ENCODE measurements at places on chromosomes 5 and 9.

GRCh38 chr9:134378901-134379338 lies 52.7 kb downstream of the RXRA start:
- no peak for DNase-seq

GRCh38 chr5:59767211-59767605 lies 126.3 kb downstream of the PDE4D start:
- DNase-seq: no peak

DNA sequence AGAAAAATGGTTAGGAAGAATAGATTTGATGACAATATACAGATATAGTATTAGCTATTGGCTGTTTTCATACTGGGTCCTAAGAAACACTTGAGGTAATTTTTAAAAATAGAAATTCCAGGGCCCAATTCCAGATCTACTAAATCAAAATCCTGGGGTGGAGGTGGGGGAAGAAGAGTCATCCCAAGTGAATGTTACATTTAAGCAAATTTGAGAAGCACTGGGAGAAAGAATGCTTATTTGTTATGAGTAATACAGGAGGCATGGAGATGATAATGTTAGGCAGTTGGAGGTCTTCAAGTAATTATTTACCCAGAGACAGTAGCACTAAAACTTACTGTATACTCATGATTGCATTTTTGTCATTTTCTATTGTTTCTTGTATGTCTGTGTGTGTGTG lies 93.0 kb upstream of the DAB2 start:
- DNase-seq: no peak

GRCh38 chr9:14056316-14056861 lies 257.6 kb downstream of the NFIB start:
- no peak for DNase-seq

- DNase-seq: no peak
Measured at GRCh38 chr5:73796164-73797131, 170.5 kb downstream of the ARHGEF28 start.

DNA sequence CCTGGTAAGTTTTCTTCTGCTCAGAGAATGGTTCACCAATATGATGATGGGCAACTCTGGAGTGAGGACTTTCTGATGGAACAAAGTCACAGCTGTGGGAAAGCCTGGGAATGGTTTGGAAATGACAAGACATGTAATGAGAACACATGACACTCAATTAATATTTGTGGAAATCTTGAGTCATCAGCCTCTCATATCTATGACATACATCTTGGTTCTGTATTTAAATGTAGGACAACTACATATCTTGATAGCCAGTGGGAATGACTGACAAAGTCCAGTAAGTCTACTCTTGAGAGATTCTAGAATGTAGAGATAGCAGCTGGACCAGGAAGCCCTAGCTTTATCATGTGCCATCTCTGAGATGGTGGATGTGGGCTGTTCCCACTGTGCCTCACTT lies 85.5 kb downstream of the PALM2AKAP2 start:
- no peak for DNase-seq

- DNase-seq: no peak
Measured at GRCh38 chr5:138351056-138351455, 1.4 kb upstream of the KDM3B start.

- DNase-seq: no peak
Measured at GRCh38 chr5:80387063-80387768, 20.6 kb upstream of the ZFYVE16 start.

DNA sequence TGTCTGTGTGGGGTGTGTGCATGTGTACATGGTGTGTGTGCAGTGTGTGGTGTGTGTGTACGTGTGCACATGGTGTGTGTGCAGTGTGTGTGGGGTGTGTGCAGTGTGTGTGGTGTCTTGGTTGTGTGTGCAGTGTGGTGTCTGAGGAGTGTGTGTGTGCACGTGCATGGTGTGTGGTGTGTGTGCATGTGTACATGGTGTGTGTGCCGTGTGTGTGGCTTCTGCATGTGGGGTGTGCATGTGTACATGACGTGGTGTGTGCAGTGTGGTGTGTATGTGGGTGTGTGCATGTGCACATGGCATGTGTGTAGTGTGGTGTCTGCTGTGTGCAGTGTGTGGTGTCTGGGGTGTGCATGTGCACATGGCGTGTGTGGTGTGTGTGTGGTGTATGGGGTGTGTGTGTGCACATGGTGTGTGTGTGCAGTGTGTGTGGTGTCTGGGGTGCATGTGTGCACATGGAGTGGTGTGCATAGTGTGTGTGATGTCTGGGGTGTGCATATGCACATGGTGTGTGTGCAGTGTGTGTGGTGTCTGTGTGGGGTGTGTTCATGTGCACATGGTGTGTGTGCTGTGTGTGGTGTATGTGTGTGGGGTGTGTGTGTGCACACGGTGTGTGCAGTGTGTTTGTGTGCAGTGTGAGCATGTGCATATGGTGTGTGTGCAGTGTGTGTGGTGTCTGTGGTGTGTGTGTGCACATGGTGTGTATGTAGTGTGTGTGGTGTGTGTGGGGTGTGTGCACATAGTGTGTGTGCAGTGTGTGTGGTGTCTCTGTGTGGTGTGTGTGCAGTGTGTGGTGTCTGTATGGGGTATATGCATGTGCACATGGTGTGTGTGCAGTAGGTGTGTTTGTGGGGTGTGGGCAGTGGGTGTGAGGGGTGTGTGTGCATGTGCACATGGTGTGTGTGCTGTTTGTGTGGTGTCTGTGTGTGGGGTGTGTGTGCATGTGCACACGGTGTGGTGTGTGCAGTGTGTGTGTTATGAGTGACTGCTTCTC lies 40.6 kb upstream of the ZNG1F start:
- DNase-seq: no peak

DNA sequence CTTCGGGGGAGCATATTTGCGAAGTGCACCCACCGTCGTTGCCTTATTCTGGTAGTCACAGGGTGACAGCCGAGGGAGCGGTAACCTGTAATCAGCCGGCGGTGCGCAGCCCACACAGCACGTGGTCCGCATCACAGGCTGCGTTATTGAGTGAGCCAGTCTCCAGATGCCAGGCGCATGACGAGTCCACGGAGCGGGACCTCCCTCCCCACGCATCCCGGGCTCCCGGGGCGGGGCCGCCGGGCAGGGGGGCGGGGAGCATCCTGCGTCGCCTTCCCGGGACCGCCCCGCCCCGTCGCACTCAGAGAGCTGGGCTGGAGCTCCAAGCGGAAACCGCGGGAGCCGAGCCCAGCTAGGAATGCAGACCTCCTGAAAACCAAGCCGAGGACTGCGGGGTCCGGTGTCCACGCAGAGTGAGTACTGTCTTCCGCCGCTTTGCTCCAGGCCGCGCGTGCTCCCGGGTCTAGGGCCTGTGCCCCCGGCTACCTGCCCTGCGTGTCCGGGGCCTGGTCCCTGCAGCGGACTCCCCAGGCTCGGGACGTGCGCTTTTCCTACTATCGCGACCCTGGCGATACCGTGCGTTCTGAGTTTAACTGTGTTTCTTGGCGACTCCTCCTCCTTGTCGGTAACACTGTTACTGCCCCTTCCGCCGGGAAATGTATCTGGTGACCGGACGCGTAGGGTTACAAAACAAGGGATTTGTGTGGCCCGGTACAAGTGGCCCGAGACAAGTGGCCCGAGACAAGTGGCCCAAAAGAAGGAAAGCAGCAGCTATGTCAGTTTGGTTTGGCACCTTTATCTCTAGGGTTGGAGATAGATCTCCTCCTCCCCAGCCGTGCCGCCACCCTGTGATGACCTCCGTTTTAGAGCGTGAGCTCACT lies 40.6 kb downstream of the CAST start:
- DNase-seq: no peak

- DNase-seq: no peak
Measured at GRCh38 chr9:115845648-115846312, 307.8 kb upstream of the PAPPA start.

DNA sequence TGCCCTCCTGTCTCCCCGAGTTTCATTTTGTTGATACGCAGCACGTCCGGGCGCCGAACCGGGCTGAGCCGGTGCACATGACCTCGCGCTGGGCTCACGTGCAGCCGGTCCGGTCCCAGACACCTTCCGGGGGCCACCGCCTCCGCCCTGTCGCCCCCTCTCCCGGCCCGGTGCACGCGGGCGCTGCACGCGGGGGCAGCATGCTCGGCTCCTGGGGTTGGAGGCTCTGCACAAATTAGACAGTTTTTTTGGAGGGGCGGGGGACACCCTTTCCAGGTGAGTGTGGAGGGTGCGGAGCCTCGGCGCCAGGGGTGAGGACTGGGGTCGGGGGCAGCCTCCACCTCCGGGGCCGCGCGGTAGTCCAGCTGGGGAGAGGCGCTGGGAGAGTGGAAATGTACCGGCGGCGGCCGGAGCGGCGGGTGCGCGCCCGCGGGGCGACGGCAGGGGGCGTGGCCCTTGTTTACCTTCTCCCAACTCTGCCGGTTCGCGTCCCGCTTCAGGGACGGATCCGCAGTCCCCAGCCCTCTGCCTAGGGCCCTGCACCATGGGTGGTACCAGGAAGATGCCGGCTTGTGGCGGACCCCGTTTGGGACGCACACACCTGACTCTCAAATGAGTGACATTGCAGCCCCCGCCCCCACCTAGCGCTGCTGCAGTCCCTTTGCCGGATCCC lies 1.1 kb downstream of the JADE2 start:
- DNase-seq: peak; percentile 83

DNA sequence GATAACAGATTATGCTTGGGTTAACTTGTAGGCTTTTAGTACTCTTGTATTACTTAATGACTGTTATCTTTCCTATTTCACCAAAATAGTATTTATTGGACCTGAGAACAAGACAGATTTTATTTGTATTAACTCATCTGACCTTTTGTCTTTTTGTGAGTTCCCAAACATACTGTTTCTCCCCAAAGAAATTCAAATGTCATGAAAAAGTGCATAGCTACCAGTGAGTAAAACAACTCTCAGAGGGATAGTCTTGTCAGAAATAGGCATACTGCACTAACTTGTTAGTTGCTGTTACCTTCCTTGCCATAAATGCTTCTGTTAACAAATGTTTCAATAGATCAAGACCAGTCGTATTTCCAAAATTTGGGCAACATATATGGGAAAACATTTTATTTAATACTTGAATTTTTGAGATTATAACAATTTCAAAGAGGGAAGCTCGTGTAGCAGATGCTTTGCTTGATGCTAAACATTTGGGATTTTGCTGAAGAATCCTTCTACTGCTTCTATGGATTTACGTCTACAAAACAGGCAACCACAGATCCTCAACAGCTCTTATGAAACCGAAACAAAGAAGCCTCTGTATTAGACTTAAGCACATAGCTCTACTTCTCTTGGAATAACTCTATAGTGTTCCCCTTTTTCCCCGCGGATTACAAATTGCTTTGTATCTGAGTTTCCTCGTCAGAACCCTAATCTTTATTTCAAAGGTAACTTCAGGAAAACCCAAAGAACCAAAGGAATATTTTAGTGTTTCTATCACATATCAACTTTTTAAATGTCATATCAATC lies 248.8 kb downstream of the MCTP1 start:
- no peak for DNase-seq

- DNase-seq: no peak
Measured at GRCh38 chr5:169781420-169782345, 144.6 kb downstream of the DOCK2 start.

DNA sequence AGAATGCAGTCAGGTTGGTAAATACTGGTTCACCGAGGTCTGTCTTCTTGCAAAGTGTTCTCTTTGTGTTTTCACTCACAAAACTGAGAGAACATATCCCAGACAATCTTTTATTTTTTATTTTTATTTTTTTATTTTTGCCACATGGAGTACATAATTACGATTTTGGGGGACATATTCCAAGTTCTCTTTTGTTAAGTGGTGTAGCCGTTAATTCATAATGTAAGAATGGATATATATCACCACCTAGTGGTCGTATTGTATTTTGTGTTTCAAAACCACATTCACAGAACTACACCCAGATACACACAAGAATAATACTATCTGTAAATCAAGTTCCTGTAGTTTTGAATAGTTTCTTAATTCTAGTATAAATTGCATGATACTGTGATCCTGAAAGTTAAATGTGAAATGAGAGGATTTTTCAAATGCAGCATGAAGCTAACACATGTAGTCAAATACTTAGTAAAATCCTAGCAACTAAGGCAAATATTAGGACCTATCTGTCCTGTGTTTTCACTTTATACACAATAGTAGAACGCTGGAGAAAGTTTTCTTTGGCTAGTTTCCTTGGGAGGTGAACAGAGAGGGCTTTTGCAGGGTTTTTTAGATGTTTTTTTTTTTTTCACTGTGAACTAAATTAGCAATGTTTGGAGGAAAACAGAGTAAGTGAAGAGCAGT lies 92.7 kb downstream of the VCAN start:
- no peak for DNase-seq

- peak; percentile 22 for DNase-seq
Measured at GRCh38 chr9:95981761-95982390, 106.4 kb downstream of the ERCC6L2 start.

DNA sequence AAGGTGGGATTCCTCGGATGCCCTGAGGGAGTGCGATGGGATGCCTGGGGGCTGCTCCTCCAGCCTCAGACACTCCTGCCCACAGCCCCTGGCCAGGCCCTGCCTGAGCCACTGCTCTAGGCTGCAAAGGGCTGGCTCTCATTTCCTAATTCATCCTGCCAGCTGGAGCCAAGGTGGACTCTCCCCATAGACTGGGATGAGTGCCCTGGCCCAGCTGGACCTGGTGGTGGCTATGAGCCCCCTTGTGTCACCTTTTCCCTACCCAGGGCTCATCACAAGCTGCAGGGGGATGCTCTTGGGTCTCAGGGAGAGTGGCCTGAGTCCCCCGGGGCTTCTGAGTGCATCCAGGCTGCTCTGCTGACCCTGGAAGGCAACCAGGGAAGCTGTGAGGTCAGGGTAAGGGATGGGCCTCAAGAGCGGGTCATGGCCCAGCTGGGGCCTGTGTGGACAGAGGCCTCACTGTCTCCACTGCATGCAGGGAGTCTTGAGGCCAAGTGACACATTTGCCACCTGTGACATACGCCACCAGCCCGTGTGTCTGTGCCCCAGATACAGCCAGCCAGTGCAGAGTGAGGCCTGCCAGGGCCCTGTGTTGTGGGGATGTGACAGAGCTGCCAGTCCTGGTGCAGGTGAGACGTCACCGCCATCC lies 102.7 kb upstream of the IER5L start:
- no peak for DNase-seq

DNA sequence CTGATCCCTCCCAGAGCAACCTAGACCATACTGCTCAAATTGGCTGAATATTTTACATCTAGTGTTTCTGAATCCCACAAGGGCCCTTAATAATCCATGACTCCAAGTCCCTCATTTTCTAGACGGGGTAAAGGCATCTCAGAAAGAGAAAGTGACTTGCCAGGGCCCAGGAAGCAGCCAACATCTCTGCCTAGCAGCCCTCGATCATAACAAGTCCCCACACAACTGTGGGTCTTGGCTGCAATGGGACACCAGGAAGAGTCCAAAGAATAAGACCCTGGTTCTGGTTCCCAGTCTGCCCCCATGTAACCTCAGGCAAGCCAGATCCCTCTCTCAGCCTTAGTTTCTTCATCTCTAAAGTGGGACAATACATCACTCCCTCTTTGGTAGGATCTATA lies 6.3 kb downstream of the ANXA6 start:
- no peak for DNase-seq
